ENCODE measurements at places on chromosomes 1 and 21.

DNA sequence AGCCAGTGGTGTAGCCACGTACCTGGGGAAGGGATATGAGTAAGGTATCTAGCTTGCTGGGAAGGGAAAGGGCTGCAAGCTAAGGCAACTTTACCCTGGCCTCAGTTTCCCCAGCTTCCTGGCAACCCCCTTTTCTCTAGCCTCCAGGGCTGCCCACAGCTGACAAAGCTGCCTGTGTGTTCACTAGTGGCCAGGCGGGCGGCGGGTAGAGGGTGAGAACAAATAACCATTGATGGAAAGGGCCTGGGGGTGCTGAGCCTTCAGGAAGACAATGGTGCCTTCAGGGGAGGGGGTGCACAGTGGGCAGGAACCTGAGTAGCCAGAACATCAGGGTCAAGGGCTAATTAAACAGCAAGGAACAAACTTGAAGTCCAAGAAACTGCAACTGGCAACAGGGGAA, 6.1 kb downstream of the CERS2 start:
- DNase-seq, result no peak

DNA sequence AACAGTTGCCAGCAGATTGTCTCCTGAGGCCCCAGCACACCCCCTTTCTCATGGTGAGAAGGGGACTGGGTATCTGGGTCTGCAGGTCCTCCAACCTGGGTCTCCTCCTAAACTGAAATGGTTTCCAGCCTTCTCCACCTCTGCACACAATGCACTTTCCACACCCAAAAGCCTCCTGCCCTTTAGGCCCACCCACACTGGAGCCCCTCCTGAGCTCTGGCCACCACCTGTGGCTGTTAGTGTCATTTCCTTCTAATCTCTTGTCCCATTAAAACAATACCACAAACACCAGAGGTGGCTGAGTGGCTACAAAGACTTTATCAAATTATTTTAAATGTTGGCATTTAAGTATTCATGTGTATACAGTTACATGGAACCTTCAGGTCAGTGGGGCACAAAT, 11.5 kb downstream of the GPR3 start:
- DNase-seq, result no peak

DNA sequence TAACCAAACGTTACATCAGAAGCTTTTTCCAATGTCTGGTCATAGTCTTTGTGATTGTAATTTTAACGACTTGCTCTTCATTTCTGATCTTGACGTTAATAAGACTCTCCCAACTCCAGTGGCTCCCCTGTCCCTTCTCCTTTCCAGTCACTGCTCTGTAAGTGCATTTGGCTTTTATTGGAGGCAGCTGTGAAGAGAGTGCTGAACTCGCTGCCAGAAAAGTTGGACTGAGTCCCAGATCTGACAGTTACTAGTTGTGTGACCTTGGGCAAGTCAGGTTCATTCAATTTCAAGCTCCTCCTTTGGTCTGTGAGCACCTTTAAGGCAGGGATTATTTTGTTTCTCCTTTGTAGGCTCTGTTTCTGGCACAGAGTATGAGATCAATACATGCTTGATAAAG, 109.6 kb upstream of the TSPAN2 start:
- no peak for DNase-seq

GRCh38 chr1:31980835-31981455, 32.7 kb upstream of the KHDRBS1 start:
- DNase-seq, result no peak

GRCh38 chr1:40078512-40079333, 18.3 kb downstream of the PPT1 start:
- peak; percentile 31 for DNase-seq

DNA sequence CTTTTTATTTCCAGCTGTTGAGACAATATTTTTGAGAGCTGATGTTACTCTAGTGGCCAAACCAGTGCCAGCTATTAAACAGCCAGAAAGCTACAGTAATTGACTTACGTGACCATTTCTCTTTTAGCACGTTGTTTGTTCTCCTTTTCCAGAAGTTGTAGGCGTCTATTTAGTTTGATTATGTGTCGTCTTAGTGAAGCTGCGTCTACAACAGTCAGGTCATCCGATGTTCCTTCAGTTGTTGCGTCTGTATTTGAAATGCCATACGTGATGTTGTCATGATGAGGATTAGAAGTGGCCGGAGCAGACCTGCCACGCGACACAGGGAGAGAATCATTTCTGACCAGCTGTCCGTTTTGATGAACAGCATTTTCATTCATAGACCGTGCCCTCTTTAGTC, 38.2 kb downstream of the TMEM51 start:
- DNase-seq, result no peak

GRCh38 chr1:27049607-27050006, 37.0 kb upstream of the TENT5B start:
- DNase-seq, result no peak

- DNase-seq, result peak; percentile 80
Observed at GRCh38 chr1:203480525-203481084, 5.0 kb downstream of the PRELP start.

GRCh38 chr21:31352836-31353235, 8.8 kb upstream of the TIAM1 start:
- DNase-seq, result no peak

DNA sequence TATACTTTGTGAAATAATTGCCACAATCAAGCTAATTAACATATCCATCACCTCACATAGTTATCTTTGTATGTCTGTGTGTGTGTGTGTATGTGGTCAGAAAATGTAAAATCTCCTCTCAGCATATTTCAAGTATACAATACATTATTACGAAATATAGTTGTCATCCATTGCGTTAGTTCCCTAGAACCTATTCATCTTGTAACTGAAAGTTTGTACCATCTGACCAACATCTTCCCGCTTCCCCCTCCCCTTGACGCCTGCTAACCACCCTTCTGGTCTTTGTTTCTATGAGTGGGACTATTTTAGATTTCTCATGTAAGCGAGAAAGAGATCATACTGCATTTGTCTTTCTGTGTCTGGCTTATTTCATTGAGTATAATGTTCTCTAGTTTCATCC, 455.3 kb downstream of the KCNT2 start:
- DNase-seq, result no peak

GRCh38 chr1:56788588-56788987, 30.6 kb downstream of the FYB2 start:
- no peak for DNase-seq
